A549 (cell line): ENCODE measurements at places on chromosomes 3 and 15.

- no peak for DNase-seq
Observed at GRCh38 chr3:9820946-9821345, 10.9 kb downstream of the TTLL3 start.

DNA sequence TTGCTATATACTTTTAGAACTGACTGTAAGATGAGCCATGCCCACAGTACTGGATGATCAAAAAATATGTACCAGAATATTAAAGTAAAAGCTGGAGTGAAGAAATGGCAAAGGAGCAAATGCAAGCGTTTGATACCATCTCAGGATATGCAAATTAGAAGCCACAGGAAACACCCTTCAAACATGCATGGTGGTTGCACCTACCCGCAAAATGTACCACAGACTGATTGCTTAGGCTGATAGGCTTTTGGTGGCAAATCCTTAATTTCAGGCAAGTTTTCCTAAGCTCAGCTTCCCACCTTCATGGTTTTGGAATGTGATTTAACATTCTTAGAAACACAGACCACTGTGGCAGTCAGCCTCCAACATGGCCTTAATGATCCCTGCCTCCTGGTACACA is 149.0 kb downstream of the PDZRN3 start:
- DNase-seq = no peak

DNA sequence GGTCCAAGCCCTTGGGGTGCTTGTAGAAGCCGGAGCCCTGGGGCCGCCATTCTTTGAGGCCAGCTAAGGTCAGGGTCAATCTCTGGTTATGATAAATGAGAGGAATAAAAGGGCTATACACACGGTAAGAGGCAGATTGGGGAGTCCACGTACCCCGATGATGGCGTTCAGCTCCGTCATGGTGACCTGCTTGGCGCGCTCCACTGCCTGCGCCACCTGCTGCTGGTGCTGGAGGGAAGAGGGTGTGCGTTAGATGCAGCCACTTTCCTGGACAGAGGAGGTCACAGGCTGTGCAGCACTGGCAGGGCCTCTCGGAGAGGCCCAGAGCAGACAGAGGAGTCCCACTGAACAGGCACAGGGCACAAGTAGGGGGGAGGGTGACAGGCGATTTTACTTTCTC is 23.3 kb downstream of the TLE3 start:
- DNase-seq = no peak

GRCh38 chr15:79896634-79897379 is at the start of gene MTHFS:
Gene MTHFS (minus strand): TSS chr15:79897014. CDS start chr15:79896988, 26 bp downstream.
- peak; percentile 92 for DNase-seq

DNA sequence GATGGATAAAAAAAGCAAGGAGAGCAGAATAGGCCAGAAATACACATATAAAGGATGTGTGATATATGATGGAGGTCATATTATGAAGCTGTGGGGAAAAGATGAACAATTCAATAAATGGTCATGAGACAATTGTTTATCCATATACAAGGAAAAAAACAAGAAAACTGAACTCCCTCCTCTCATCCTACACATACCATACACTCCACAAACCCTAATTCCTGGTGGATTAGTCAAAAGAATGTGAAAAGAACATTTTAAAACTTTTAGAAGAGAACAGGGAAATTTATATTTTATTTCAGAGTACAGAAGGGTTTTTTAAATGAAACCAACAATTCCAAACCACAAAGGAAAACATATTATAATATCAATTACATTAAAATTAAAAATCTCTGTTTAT is 34.5 kb upstream of the NR2E3 start:
- no peak for DNase-seq

DNA sequence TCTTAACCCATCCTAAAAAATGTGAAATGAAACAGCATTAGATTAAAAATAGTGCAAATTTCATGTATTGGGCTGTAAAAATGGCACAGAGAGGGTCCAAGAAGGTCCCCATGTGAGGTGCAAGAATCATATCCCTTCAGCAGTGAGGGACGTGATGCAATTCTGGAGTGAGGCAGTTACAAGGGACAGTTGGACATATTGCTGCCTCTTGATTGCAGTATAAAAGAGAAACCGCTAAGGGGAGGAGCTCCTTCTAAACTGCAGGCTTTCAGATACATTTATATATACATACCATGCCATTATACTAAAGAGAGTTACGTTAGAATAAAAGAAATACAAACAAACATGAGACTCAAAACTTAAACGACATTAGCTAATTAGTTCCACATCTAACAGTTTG is 304.2 kb upstream of the CTNNB1 start:
- DNase-seq = no peak

GRCh38 chr3:144529566-144529965 is 557.9 kb downstream of the DIPK2A start:
- DNase-seq = no peak

GRCh38 chr3:125179143-125179883 is 33.2 kb downstream of the SLC12A8 start:
- DNase-seq = no peak

DNA sequence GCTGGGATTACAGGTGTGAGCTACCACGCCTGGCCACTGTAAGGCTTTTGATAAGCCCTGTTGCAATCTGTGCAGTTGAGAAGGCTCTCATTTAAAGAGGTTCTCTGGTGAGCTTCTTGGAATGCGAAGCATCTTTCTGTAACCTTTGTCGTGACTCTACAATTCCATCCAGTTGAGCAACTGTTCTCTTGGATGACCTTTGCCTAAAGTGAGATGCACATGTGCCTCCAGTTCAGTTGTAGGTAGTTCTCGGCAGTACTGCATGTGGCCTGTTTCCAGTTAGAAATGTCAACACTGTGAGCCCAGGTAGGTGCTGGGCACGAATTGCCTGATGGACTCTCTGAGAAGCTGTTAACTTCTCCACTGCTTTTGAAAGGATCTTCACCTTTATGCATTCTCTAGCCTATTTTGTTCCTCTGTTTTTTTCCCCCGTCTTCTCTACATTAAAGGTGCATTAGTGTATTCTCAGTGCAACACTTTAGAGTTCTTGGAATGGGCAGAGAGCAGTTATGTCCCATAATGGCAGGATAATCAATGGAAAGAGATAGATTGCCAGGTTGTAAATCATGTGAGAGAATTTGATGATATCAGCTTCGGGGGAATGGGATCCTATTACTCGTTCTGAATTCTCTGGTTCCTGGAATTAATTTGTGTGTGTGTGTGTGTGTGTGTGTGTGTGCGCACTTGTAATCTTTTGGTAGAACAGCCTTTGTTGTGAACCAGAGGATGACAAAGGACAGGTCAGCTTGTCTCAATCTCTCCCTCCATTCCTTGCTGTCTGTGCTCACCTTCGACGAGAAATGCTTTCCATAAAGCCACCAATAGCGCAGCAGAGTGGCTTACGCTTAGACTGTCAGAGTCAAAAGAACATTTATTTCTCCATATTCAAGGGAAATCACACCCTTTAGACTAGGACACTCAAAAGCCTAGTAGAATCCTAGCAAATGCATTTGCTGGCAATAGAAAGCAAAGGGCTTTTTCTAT is 51.1 kb downstream of the PTPRG start:
- no peak for DNase-seq

DNA sequence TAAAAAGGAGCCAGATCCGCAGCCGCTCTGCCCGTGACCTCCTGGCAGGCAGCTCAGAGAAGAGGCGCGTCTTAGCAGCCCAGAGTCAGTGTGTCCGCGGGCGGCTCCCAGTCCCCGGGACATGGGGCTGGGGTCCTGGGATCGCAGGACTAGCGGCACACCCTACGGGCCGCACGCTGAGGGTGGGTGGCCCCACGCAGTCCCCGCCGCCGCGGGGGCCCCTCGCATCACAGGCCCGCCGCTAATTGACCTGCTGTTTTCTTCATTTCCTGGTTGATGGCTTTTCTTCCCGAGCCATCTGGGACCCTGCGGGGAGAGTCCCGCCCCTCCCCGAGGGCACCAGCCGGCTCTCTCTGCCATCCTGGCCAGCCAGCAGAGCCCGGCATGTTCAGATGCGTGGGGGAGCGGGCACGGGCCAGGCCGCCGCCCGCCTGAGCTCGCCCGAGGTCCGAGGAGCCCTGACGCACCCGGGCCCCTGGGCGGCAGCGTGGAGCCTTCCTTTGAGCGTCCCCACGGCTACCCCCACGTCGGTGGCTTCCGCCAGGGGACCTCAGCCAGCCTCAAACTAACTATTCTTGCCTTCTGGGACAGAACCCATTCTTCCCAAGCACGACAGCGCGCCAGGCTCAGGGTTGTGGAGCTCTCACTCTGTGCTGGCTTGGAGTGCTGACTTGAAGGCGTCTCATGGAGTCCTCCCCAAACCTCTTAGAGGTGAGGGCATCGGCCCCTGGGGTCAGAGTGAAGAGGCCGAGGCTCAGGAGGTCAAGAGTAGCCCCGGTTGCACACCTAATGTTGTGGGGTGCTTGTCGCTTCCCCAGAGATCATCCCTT is 34.6 kb upstream of the CACNA2D3 start:
- no peak for DNase-seq
